Body of pancreas (tissue), 4 donors: ENCODE measurements at places on chromosomes 11 and 22.

- H3K4me3 ChIP-seq, result no peak overlapping the region
- H3K27me3 ChIP-seq, result peaks cover 22% of the 10 kb centered on the region
- no peaks in the 10 kb centered on the region for H3K36me3 ChIP-seq
- no peak overlapping the region for H3K27ac ChIP-seq
- H3K4me1 ChIP-seq, result peaks cover 31% of the 10 kb centered on the region
Measured at GRCh38 chr11:32438866-32439489, 3.6 kb upstream of the WT1 start.

- no peak for DNase-seq
- no peaks in the 10 kb centered on the region for H3K27me3 ChIP-seq
- H3K4me3 ChIP-seq, result no peak overlapping the region
- H3K27ac ChIP-seq, result no peak overlapping the region
- H3K36me3 ChIP-seq, result no peaks in the 10 kb centered on the region
Measured at GRCh38 chr11:32137869-32138268, 47.0 kb downstream of the RCN1 start.

- no peak for DNase-seq
- no peaks in the 10 kb centered on the region for H3K27me3 ChIP-seq
- no peaks in the 10 kb centered on the region for H3K4me1 ChIP-seq
- H3K36me3 ChIP-seq, result no peaks in the 10 kb centered on the region
- H3K27ac ChIP-seq, result no peak overlapping the region
Measured at GRCh38 chr11:85475660-85476517, 151.3 kb downstream of the DLG2 start.

DNA sequence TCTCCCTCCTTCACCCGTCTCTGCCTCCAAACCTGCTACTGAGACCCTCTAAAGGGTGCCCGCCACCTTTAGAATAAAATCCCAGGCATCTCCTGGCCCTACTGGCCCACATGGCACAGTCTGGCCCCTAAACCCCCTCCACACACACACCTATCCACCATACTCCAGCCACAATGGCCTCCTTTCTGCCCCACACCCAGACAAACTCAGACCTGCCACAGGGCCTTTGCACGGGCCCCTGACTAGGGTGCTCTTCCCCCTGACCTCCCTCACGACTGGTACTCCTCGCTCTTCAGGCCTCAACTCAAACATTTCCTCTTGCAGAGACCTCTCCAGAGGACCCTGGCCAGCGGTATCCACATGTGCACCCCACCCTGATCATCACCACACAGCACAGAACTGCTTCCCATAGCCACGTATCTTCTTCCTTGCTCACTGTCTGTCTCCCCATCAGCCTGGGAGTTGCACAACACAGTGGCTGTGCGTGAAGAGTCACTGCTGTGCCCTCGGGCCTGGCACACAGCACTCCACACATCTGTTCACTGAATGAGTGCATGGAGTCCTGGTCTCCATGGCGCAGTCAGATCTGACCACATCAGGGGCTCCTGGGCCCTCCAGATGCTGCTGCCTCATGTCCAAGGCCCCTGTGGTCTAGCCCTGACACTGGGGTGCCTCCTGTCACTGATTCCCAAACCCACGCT is 66.2 kb upstream of the TCF20 start:
- no peak overlapping the region for H3K4me3 ChIP-seq
- no peaks in the 10 kb centered on the region for H3K36me3 ChIP-seq
- no peak overlapping the region for H3K27ac ChIP-seq
- no peaks in the 10 kb centered on the region for H3K27me3 ChIP-seq
- no peak for DNase-seq
- H3K4me1 ChIP-seq, result peaks cover 10% of the 10 kb centered on the region

- no peak for DNase-seq
- H3K36me3 ChIP-seq, result no peaks in the 10 kb centered on the region
- no peak overlapping the region for H3K4me3 ChIP-seq
- peaks cover 46% of the 10 kb centered on the region for H3K4me1 ChIP-seq
- H3K27ac ChIP-seq, result peak overlapping the region; percentile 77
Measured at GRCh38 chr11:75523189-75523588, 2.6 kb downstream of the GDPD5 start.

GRCh38 chr11:45872651-45873356 is 12.6 kb upstream of the MAPK8IP1 start:
- DNase-seq, result peak; percentile 70
- no peak overlapping the region for H3K4me3 ChIP-seq
- no peak overlapping the region for H3K27ac ChIP-seq
- no peaks in the 10 kb centered on the region for H3K27me3 ChIP-seq
- H3K4me1 ChIP-seq, result no peaks in the 10 kb centered on the region
- peaks cover 37% of the 10 kb centered on the region for H3K36me3 ChIP-seq

DNA sequence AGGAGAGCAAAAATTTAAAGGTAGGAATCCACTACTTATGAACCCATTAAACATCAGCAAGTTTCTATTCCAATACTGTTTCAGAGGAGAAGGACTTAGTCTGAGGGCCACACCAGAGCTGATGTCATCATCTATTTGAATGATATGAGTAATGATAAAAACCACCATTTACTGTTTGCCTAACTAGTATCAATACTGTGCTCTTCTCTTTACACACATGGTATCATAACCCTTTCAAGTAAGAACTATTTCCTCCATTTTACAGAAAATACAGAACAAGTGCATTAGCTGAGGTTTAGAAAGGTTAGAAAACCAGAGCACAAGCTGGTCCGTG is 651.3 kb upstream of the KIRREL3 start:
- H3K36me3 ChIP-seq, result no peaks in the 10 kb centered on the region
- no peak overlapping the region for H3K4me3 ChIP-seq
- no peaks in the 10 kb centered on the region for H3K4me1 ChIP-seq
- H3K27ac ChIP-seq, result no peak overlapping the region
- no peaks in the 10 kb centered on the region for H3K27me3 ChIP-seq
- DNase-seq, result no peak

GRCh38 chr11:113339929-113340589 is 25.7 kb downstream of the TTC12 start:
- H3K27me3 ChIP-seq, result no peaks in the 10 kb centered on the region
- no peak for DNase-seq
- H3K4me1 ChIP-seq, result no peaks in the 10 kb centered on the region
- H3K27ac ChIP-seq, result no peak overlapping the region
- H3K4me3 ChIP-seq, result no peak overlapping the region

DNA sequence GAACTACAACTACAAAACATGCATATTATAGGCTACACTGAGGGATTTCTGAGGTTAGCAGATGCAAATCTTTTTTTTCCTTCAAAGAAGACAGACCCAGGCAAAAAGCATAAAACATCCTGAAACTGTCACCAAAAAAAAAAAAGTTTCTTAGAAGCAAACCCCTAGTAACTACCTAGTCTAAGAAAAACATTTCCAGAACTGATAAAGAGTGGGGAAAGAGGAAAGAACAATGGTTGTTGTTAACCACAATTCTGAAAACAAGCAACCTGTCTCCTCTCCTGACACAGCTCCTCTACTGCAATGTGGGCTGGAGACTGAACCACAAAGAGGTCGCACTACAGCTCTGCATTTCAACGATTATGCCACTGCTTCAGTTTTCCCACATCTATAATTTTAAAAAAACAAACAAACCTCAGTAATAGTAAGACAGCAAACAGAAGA is 15.0 kb downstream of the DENND5A start:
- H3K4me3 ChIP-seq, result no peak overlapping the region
- no peak for DNase-seq
- H3K27ac ChIP-seq, result no peak overlapping the region
- no peaks in the 10 kb centered on the region for H3K36me3 ChIP-seq
- H3K4me1 ChIP-seq, result peaks cover 9% of the 10 kb centered on the region
- H3K27me3 ChIP-seq, result no peaks in the 10 kb centered on the region

GRCh38 chr22:19800761-19801244 is 40.2 kb downstream of the TBX1 start:
- no peak overlapping the region for H3K4me3 ChIP-seq
- no peak for DNase-seq
- no peak overlapping the region for H3K27ac ChIP-seq
- H3K27me3 ChIP-seq, result no peaks in the 10 kb centered on the region
- no peaks in the 10 kb centered on the region for H3K36me3 ChIP-seq
- no peaks in the 10 kb centered on the region for H3K4me1 ChIP-seq

DNA sequence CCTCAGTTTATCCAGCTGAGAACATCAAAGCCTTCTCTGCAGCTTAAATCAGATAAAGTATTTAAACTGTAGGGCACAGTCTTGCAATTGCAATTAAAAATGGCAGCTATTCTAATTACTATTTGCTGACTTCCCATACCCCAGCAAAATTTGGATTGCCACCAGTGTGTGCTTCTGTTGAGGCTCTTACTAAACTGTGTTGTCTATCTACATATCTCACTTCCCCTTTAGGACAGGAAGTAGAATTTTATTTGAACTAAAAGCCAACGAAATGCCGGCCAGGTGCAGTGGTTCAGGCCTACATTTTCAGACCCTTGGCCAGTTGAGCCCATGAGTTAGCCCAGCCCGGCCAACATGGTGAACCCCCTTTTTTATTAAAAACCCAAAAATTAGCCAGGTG is 7.1 kb downstream of the SAA4 start:
- no peaks in the 10 kb centered on the region for H3K4me1 ChIP-seq
- no peaks in the 10 kb centered on the region for H3K36me3 ChIP-seq
- H3K27me3 ChIP-seq, result no peaks in the 10 kb centered on the region
- no peak overlapping the region for H3K4me3 ChIP-seq
- no peak overlapping the region for H3K27ac ChIP-seq

GRCh38 chr22:20463324-20464095 is 25.9 kb upstream of the SCARF2 start:
- no peak overlapping the region for H3K4me3 ChIP-seq
- no peaks in the 10 kb centered on the region for H3K27me3 ChIP-seq
- H3K27ac ChIP-seq, result peak overlapping the region; percentile 3
- DNase-seq, result no peak
- peaks cover 12% of the 10 kb centered on the region for H3K4me1 ChIP-seq
